Progenitor cell of endocrine pancreas (in vitro differentiated cells): ENCODE measurements at places on chromosomes 11 and 22.

- DNase-seq, result no peak
Measured at GRCh38 chr11:118264569-118265465, 720 bp upstream of the MPZL2 start.

DNA sequence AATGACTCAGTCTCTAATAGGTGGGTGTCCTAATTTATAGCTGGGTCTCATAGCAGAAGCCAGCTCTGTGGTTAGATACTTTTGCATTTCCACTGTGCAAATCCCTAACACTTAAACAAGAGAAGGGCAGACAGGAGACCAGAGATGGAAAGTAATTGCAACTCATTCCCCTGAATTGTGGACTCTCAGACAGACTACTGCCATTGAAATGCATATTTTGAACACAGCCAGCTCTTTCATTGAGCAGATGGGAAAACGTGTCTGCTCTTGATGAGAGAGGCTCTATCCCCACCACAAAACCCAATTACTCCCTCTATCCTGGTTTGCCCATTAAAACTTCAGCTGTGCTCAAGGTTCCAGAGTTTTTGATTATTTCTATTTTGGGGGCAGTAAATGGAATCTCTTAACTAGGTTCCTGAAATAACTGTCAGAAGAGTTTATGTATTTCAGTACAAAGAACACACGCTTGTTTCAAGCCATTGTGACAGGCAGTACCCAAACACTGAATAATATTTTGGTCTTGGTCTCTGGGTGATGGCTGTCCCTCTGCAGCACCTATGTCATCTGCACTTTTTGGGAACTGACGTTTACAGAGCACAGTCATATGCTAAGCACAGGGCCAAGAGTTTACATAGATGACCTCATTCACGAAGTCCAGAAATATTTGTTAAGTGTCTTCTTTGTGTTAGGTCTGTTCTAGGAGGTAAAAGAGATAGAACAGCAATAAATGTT, 41.7 kb downstream of the FAM227A start:
- DNase-seq, result no peak

DNA sequence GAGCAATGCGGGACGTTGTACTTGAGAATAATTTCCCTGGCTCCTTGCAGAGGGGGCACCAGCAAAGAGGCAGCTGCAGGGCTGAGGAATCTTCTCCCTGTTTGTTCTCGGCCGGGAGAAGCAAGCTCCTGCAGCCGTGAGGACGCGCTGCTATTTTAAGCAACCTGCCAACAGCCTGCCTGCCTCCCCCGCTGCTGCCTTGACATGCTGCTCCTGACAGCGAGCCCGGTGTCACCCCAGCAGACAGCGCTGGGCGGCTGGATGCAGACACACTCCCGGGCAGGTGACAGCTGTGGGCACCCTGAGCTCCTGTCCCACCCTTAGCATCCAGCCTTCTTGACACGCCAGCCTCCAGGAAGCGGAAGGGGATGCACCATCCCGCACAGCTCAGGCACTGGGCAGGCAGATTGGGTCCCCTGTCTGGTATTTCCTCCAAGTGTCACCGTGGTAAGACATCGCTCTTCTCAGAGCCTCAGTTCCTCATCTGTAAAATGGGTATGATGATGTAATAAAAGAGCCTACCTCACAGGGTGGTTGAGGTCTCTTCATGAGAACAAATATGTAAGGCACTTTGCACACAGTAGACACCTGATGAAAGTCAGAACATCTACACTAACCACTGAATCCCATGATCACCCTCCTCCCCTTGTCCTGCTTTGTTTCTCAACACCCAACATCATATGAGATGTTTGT, 530.6 kb downstream of the MN1 start:
- no peak for DNase-seq

- no peak for DNase-seq
Measured at GRCh38 chr22:11042116-11042515, 4485.9 kb upstream of the OR11H1 start.

- DNase-seq, result no peak
Measured at GRCh38 chr11:34252651-34253050, 105.2 kb downstream of the ABTB2 start.

DNA sequence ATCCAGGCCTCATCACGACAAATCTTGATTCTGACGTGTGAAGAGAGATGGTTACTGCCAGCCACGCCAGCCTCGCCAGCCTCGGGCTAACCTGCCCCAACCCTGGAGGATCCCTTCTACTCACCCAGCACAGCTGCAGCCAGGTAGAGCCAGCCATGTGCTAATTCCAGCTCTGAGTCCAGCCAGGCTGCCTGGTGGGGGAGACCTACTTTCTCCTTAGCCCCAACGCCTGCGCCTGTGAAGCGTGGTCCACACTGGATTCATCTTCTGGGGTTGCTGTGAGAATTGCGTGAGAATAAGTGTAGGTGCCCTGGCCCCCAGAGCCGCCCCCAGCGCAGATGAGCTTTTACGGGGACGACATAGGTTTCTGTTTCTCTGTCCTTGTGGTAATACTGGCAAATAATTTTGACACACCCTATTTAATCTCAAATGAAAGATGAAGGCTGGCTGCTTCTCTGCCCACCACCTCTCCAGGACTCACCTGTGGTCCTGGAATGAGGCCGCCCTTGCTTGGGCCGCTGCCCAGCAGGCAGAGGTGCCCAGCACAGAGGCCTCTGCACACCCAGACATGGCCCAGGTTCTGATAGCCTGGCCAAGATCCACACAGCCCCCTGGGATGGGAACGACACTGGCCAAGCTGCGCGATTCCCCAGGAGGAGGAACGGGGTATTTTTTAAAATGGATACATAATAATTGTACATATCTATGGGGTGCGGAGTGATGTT, 528.4 kb downstream of the TBC1D22A start:
- DNase-seq, result no peak

DNA sequence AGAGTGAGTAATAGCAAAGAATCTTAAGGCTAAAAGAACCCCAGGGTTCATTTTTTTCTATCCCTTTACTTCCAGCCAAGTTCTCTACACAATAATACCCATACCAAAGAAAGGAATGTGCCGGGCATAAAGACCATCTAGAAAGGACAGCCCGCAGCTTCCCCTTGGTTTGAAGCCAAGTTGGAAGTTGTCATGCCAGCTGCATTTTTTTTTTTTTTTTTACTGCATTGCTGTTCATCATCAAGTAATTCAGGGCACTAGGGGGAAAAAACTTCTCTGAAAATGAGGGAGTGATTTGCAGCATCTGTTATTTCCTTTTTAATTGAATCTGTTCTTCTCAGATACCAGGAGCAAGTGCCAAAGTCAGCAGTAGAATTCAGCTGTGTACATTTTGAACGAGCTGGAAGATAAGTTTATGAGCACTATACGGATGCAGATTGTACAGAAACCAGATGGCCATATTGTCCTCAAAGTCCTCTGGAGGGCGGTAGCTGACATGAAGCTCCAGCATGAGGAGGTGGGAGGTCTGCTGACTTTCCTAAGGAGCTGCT, 56.4 kb downstream of the UBASH3B start:
- DNase-seq, result no peak

DNA sequence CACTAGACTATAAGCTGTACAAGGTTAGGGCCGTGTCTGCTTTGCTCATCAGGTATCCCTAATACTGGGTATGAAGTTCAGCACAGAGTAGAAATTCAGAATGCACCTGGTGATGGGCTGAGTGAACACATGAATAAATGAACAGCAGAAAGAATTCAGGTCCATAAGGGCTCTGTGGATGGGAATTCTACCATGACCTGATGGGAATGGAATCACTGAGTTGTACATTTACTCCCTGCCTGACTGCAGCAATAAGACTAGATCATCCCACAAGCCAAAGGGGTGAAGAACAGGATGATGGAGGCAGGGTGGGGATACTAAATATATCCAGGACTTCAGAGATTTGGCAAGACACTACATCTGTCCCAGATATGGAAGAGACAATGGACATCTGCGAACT, 86.5 kb upstream of the CSNK2A3 start:
- no peak for DNase-seq

- no peak for DNase-seq
Measured at GRCh38 chr11:95147364-95147905, 57.8 kb downstream of the ENDOD1 start.

GRCh38 chr11:514606-515005, 7.6 kb upstream of the RNH1 start:
- no peak for DNase-seq

GRCh38 chr11:44748606-44749005, 21.8 kb downstream of the TSPAN18 start:
- DNase-seq, result no peak

DNA sequence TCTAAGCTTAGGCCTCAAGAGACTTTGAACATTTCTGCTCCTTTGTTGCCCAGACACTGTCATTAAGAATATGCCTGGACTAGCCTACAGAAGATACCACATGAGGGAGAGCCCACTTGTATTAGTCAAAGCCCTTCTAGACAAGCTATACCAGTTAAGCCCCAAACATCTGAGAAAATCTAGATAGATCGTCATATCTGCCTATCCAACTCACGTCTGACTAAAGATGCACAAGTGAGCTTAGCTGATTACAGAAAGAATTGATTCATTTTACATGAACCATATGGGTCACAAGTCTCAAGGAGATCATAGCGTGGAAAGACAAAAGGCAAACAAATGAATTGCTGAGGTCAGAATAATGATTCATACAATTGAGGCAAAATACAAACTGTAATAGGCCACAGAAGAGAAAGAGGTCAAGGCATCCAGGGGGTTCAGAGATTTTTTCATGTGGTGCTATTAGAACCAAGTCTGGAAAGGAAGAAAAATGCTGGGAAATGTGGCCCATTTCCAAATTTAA, 1155.5 kb upstream of the TENM4 start:
- DNase-seq, result no peak

- DNase-seq, result no peak
Measured at GRCh38 chr11:31807799-31808667, 3.1 kb downstream of the PAX6 start.

GRCh38 chr22:24727218-24727851, 47.2 kb downstream of the PIWIL3 start:
- no peak for DNase-seq

GRCh38 chr11:126163074-126163700, 48.3 kb downstream of the RPUSD4 start:
- no peak for DNase-seq

DNA sequence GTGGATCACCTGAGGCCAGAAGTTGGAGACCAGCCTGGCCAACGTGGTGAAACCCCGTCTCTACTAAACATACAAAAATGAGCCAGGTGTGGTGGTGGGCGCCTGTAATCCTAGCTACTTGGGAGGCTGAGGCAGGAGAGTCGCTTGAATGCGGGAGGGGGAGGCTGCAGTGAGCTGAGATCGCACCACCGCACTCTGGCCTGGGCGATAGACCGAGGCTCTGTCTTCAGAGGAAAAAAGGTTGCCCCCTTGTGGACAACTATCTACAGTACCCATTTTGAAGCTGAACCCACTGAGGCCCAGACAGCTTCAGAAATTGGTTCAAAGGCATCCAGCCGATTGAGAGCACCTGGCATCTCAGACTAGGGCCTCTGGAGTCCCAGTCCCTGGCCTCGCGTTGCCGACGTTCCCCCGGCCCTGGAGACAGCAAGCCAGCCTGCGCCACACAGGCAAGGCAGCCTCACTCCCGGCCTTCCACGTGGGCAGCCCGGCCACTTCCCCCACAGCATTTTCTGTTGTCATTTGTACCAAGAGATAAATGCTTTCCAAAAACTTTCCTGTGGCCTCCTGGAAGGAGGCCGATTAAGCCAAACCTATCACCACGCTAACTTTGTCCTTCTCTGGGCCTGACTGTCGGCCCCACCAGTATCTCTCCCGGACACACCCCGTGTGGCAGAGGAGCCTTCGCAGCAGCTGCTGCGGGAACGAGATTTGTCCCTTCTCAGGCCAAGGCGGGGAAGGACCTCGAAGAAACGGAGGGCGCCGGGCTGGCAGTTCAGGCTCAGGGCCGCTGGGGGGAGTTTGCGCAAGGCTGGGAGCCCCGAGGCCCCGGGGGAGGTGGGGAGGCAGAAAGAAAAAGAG, 82.8 kb downstream of the FLI1 start:
- peak; percentile 50 for DNase-seq

DNA sequence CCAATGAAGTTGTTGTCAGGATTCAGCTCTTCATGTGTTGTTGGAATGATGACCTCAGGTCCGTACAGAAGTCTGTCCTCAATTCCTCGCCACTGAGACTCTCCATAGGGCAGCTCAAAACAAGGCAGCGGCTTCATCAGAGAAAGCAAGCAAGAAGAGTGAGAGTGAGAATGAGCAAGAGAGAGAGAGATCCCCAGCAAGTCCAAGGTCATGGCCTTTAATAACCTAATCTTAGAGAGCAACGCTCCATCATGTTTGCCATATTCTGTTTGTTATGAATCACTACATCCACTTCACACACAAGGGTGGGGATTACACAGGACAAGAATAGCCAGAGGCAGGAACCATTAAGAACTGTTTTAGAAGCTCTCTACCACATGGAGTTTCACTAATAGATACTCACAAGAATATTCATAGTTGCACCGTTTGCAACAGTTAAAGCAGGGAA, 23.3 kb upstream of the MMP7 start:
- DNase-seq, result no peak

DNA sequence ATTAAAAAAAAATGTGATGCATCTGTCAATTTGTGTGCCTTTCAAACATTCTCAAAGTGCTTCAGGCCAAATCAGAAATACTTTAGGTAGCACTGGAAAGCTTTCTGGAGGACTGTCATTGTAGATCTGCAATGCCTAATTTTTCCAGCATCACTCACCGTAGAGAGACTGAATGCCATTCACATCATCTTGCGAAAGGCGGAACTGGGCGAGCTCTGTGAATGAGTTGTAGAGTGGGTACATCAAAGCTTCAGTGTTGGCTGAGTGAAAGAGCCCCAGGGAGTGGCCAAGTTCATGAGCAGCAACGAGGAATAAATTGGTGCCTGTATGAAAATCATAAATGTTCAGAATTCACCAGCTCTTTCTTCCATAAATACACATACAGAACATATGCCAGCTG, 4.0 kb downstream of the MMP10 start:
- no peak for DNase-seq

GRCh38 chr11:124644426-124645280, 22.0 kb downstream of the TBRG1 start:
- DNase-seq, result peak; percentile 33

GRCh38 chr11:26993965-26994457, at the start of gene FIBIN:
FIBIN (plus strand) TSS chr11:26994112; CDS start chr11:26994527, 415 bp downstream.
- DNase-seq, result no peak

- DNase-seq, result no peak
Measured at GRCh38 chr22:45869340-45869847, 107.6 kb downstream of the WNT7B start.

- DNase-seq, result no peak
Measured at GRCh38 chr22:47205081-47205491, 442.6 kb downstream of the TBC1D22A start.

DNA sequence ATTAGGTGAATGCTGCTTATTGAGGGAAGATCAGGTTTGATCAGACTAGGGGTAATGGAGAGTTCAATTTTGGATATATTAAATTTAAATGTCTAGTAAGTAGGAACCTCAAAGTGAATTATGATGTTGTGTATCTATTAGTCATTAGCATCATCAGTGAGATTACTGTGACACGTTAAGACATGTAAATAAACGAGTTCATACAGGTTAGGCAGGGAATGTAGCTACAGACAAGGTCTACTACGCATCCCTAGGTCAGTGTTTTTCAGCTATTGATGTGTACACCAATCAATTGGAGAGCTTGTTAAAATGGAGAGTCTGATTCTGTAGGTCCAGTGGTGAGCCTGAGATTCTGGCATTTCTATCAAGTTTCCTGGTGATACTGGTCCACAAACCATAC, 120.1 kb upstream of the LRRC4C start:
- no peak for DNase-seq
